Cardiac fibroblast (primary cell): ENCODE measurements at places on chromosomes 4 and X.

GRCh38 chr4:138751309-138751708 lies 264.3 kb upstream of the NOCT start:
- DNase-seq: no peak

DNA sequence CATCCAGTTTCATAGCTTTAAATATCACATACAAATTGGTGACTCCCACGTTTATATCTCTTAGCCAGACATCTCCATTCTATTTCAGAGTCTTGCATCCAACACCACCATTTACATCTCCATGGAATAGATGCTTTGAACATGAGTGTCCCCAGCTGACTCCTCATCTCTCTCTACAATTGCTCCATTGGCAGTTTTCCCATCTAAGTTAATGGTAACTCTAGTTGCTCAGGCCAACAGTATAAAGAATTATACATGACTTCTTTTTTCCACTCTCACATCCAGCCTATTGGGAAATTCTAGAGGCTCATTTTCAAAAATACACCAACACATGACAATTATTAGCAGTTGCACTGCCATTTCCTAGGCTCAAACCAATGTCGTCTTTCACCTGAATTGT lies 388.2 kb downstream of the STIM2 start:
- no peak for DNase-seq

DNA sequence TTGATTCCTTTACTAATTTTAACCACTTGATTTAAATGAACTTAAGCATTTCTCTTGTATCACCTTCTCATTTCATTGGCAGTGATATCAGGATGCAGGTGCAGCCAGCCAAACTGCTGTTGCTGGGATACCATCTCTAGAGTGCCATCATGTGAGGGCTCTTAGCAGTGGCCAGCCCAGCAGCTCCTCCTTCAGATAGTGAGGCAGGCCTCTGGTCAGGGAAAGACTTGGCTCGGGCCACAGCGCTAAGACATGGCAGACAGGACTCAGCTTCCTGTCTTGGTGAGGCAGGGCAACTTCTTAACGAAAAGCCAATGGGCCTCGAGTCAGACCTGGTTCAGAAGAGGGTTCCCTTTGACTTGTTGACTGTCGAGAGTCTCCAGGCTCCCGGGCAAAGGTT lies 50.0 kb downstream of the NOP14 start:
- no peak for DNase-seq

- DNase-seq: peak; percentile 31
These were observed 134.7 kb downstream of the F11 start for GRCh38 chr4:186400676-186401075.

DNA sequence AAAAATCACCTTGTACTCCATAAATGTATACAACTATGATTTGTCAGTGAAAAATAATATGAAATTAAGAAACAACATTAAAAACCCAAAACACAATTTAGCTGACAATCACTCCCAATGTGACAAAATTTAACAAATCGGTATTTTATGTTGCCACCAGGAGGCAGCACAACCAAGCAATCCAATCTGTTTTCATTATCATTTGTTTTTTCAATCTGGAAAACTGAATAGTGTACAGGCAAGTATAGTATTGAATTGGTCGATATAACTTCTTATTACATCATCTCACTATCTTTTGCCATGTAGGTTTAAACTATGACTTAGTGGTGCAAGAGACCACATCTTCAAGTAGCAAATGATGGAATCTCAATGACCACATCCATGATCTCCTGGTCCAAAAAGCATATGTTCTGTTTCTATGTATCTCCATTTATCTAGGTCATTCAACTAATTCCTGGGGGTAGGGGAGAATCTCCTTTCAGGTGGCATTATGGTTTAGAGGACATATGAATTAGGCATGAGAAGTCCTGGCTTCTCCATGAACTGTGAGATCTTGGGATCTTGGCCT lies 112.9 kb upstream of the AGA start:
- DNase-seq: peak; percentile 50

DNA sequence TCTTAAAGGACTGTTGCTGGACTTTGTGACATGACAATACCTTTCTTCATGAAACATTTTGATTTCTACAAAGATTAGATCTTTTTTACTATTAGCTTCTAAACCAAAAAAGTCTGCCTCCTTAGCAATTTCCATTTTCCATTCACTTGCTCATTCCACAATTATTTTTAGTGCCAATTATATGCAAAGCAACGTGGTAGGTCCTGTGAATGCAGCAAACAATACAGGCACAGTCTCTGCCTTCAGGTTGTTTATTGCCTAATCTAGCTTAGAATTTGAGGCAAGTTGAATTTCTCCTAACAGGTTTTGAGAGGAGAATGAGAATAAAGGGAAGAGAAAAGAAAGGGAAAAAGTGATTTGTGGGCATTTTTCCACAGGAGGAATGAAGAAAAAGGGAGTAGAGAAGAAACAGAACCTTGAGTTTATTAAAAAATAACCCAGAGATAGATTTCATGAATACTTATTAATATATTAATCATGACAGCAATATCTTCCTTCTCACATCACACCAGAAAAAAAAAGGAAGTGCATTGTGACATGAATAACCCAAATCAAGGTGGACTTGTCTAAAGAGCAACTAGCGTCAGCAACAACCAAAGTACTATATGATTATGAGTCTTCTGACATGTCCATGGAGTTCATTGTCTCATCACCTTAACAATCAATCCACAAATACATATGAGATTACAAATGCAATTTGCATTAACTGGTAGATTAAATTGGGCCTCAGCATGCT lies 16.3 kb upstream of the FRYL start:
- no peak for DNase-seq

DNA sequence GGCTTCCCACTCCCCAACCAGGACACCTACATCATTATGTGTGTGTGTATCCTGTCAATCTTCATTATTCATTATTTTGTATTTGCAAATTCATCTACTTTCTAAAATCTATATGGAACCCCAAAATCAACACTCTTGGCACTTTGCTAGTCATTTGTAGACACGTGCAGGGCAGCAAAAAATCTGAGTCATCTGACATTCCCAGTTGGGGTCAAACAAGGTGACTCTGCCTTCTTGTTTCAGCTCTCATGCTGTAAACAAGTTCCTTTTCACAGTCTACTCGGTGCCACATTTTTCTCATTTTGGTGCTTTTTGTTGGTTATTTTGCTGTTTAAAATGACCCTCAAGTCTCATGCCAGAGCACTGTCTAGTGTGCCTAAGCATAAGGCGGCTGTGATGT lies 5.9 kb downstream of the MRFAP1L1 start:
- peak; percentile 38 for DNase-seq

DNA sequence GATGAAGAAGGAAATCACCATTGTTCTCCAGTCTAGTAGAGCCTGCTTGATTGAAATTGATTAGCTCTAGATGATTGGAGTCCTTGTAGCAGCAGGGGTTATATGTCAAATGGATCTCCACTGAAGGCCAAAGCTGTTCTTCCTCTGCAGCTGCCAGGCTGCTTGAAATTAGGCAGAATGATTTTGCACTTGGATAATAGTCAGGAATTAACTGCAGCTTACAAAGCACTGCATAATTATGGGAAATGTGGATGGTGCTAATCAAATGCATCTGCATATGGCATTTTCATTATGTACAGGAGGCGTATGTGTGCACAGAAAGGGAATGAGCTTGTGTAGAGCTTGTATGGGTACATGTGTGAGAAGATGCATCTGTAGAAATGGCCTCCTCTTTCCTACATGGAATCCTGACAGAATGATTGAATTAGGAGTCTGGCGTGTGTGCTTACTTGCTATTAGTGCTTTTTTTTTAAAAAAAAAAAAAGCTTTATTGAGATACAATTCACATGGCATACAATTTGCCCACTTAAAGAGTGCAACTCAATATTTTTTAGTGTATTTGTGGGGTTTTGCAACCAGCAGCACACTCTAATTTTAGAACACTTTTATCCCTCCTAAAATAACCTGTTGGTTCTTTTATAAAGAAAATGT lies 65.9 kb downstream of the TMEM131L start:
- DNase-seq: no peak

- DNase-seq: no peak
These were observed 72.5 kb downstream of the GNL3L start for GRCh38 chrX:54602563-54602962.

DNA sequence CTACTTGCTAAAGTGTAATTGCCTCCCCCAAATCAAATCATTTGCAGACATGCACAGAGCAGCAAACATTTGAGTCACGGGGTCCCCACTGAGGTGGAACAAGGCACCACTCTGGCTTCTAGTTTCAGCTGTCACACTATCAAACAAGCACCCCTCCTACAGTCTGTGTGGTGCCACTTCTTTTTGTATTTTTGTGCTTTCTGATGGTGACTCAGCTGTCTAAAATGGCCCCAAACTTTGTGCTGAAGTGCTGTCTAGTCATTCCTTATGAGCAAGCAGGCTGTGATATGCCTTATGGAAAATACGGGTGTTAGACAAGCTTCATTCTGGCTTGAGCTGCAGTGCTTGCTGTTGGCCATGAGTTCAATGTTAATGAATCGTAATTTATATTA lies 15.4 kb downstream of the IGFBP7 start:
- peak; percentile 92 for DNase-seq

DNA sequence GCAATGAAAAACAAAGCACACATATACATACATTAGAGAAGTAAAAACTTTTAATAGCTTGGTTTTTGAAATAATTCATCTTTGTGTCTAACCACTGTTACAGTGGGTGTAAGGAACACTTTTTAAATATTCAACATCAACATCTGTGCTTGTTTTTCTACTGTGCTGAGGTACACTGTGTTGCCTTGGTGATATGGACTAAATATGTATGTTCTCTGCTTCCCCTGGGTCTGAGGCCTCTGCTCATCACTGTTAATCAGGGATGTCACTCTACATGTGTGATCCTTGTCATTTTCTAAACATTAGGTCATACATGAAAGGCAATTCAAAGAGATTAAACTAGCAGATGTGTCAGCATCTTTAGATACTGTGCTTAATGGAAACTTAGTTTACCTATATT lies 10.9 kb downstream of the MCTS1 start:
- no peak for DNase-seq

DNA sequence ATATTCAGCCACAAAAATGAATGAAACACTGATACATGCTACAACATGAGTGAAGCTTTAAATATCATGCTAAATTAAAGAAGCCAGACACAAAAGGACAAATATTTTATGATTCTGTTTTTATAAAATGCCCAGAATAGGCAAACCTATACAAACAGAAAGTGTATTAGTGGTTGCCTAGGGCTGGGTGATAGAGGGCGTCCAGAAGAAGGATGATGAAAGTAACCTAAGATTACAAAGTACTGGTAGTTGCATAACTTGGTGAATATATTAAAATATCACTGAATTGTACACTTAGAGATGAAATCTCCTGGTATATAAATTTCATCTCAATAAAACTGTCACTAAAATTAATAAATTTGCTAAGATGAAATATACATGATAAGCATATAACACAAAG lies 67.5 kb downstream of the FBXW7 start:
- DNase-seq: no peak

DNA sequence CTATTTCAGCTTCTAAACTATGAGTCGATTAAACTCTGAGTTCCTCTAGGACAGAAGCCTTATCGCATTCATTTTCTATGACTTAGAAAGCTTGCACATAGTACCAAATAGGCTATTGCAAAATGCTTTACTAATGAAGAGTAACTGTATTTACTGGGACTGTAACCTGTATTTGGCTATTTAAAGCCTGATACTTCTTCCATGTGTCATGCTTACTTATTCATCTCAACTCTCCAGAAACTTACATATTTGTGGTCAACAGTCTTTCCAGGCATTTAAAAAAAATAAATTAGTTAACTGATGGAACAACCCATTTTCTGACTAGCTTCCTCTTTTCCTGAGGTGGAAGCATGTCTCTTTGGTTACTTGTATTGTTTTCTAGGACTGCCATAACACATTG lies 467.9 kb downstream of the PCDH11X start:
- peak; percentile 7 for DNase-seq

DNA sequence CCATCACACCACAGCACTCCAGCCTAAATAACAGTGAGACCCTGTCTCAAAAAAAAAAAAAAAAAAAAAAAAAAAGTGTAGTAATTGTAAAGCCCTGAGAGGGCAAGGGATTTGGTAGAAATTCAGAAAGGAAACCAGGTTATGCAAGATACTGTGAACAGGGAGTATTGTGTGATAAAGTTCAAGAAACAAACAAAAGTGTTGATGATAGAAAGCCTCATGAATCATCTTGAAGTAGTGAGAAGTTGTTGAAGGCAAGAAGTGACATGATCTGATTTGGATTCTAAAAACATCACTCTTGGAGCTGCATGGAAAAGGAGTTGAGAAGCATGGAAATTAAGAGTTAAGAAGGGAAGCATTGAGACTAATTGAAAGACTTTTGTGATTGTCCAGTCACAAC lies 102.2 kb downstream of the RAP1GDS1 start:
- peak; percentile 13 for DNase-seq

GRCh38 chrX:16516232-16516876 lies 133.6 kb upstream of the S100G start:
- DNase-seq: no peak

- no peak for DNase-seq
These were observed 3.8 kb downstream of the GALNTL6 start for GRCh38 chr4:171817026-171817425.

DNA sequence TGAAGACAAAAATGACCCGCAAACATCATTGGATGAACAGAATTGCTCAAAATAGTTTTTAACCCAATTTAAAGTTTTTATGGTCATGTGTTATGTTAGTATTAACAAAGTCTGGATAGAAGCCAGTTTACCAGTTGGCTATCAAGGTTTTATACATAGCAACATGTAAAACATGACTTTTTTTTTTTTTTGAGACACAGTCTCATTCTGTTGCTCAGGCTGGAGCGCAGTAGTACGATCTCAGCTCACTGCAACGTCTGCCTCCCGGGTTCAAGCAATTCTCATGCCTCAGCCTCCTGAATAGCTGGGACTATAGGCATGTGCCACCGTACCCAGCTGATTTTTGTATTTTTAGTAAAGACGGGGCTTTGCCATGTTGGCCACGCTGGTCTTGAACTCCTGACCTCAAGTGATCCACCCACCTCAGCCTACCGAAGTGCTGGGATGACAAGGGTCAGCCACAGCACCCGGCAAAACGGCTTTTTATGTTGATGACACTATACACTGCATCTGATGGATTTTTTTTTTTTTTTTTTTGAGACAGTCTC lies 3.4 kb downstream of the SAT1 start:
- DNase-seq: peak; percentile 49

GRCh38 chrX:46444011-46444410 lies 101.2 kb downstream of the ZNF674 start:
- peak; percentile 73 for DNase-seq

- DNase-seq: no peak
These were observed 293.2 kb upstream of the SLC7A11 start for GRCh38 chr4:138535316-138535715.

DNA sequence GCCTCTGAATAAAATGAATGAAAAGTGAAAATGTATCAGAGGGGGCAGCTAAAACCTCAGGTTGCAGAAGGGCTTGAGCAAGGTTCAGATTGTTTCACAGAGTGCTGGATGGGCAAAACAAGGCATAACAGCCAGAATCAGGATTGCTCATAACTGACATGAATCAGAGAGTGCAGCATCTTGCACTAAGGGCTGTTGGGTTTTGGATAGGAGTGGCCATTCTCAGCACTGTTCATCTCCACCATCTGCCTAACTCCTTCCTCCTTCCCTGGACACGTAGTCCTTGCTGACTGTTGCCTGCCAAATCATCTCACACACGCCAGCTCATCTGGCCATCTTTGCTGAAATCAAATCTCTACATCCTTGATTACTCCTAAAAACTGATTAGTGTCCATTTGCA lies 75.3 kb upstream of the C1QTNF7 start:
- no peak for DNase-seq

- DNase-seq: peak; percentile 90
These were observed 6.1 kb downstream of the LIAS start for GRCh38 chr4:39464886-39465501.
